ENCODE measurements at places on chromosomes 7 and 10. TPM values are rescaled to one million over a fixed set of nuclear protein-coding genes. Genes with fewer than 3 reads are reported as not detected.

SLC26A3 gene
- not detected for total RNA-seq

SKAP2 gene
- 7.4 TPM for total RNA-seq

CFAP58 gene
- 1.3 TPM for total RNA-seq

LRIT2 gene
- not detected for total RNA-seq

KCP gene
- 0.16 TPM for total RNA-seq

CPEB3 gene
- 1.9 TPM for total RNA-seq

FAM241B gene
- 29.8 TPM for total RNA-seq

PLAC9 gene
- total RNA-seq, result not detected

EGR2 gene
- total RNA-seq, result 43.0 TPM

FKBP6 gene
- not detected for total RNA-seq

GATAD1 gene
- total RNA-seq, result 45.6 TPM

GIMAP4 gene
- 336 TPM for total RNA-seq
